ENCODE measurements at places on chromosomes 6 and 20. TPM values are rescaled to one million over a fixed set of nuclear protein-coding genes. Genes with fewer than 3 reads are reported as not detected.

Gene ZNF311
- total RNA-seq: 1.4 TPM

Gene TGM3
- total RNA-seq: not detected

Gene STMND1
- not detected for total RNA-seq

Gene GLO1
- total RNA-seq: 206 TPM

Gene LATS1
- 19.3 TPM for total RNA-seq

Gene BPIFB4
- total RNA-seq: not detected

Gene DEFB123
- not detected for total RNA-seq

Gene DEF6
- 2.5 TPM for total RNA-seq

Gene NECAB3
- total RNA-seq: 27.0 TPM

Gene RRAGD
- total RNA-seq: 0.16 TPM

Gene NRSN1
- total RNA-seq: not detected

Measured in epithelial cell of alveolus of lung (primary cell).